Coronary artery (tissue), 2 donors: ENCODE measurements at places on chromosomes 5 and 9.
A peak's percentile ranks its signal among the peaks of the same experiment; 100 is the strongest.

DNA sequence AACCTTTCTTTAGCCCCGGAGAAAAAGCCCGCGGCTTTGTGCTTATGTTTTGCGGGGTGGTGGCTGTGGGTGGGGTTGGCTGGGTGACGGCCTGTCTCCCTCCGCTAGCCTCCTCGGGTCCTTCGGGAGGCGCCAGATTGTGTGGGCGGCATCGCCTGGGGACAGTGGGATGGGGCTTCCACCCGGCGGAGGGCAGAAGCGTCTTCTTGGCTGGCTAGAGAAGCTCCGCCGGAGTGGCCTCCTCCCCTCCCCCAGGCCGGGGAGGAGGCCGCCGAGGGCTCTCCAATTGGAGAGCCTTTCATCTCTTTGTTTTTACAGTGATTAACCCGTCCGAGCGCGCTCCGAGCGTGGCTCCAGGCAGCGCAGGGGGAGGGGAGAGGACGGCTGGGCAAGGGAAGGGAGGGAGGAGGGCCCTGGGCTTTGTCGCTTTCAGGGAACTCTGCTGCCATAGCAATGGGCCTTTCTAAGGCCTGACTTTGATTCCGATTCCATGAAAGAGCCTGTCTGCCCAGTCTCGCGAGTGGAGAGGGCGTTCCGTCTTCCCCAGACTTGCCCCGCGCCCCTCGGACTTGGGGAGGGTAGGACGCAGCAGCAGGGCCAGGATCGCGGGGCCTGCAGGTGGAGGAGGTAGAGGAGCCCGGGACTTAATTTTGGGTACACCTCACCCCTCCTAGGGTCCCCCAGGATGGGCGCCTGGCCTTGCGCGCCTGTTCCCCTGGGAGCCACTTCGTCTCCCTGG, 36.7 kb upstream of the TIFAB start:
- DNase-seq, result peak; percentile 72

- DNase-seq, result no peak
Observed at GRCh38 chr9:34372467-34373011, 4.2 kb downstream of the MYORG start.

- DNase-seq, result no peak
Observed at GRCh38 chr5:62283861-62284260, 22.1 kb upstream of the KIF2A start.

DNA sequence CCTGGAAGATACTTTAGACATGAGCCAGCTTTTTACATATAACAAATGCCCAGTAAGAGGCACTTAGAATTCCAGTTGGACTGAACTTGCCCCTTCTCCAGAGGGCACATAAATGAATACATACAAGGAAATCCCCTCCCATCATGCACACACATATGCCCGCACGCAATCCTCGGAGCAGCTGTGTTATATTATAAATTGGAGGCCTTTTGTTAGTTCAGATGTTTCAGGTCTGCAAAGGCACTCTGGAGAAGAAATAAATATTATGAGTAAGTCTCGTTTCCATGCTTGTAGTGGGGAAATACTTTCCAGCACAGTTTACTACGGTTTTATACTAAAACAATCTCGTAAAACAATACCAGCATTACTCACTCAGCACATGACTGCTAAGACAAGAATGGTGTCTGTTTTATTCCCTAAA, 17.6 kb upstream of the MUSK start:
- no peak for DNase-seq

- DNase-seq, result no peak
Observed at GRCh38 chr9:134405527-134405926, 79.3 kb downstream of the RXRA start.

- DNase-seq, result no peak
Observed at GRCh38 chr9:104987743-104988142, 59.8 kb upstream of the ABCA1 start.

GRCh38 chr5:16412556-16412955, 53.0 kb downstream of the ZNF622 start:
- DNase-seq, result no peak

- no peak for DNase-seq
Observed at GRCh38 chr9:118961857-118962256, 407.4 kb downstream of the BRINP1 start.

DNA sequence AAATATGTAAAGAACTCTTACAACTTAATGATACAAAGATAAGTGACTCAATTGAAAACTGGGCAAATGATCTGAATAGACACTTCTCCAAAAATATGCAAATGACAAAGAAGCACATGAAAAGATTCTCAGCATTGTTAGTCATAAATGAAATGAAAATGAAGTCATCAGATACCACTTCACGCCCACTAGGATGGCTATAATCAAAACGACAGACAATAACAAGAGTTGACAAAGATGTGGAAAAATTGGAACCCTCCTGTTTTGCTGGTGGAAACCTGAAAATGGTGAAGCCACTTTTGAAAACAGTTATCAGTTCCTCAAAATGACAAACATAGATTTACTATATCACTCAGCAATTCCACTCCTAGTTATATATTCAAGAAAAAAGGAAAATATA, 7.9 kb upstream of the SYK start:
- DNase-seq, result no peak

- peak; percentile 80 for DNase-seq
Observed at GRCh38 chr9:94780516-94780950, 54.0 kb downstream of the AOPEP start.

DNA sequence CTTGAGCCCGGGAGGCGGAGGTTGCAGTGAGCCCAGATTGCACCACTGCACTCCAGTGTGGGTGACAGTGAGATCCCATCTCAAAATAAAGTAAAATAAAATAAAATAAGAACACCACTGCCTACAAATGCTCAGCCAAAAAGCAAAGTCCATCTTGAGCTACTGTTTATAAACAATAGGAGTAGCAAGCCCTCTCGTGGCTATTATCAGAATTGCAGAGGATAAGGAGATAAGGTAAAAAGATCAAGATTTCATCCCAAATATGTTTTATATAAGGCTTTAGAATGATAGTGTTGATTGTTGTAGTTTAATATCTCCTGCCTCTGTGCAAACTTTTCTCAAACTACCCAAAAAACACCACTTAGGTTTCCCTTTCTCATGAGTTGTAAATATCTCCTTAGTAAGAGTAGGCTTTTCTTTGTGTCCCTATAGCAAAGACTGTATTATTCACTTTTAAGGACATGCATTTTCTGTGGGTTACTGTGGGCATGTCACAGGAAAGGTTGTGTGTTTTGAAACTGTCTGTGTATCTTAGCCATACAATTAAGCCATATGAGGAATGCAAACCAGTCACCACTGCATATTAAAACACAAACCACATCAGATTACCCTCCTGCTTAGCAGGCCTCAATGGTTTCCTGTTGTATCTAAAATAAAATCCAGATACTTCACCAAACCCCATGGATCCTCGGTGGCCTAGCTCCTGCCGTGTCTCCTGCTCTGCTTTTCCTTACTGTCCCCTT, 31.8 kb upstream of the CKS2 start:
- no peak for DNase-seq

DNA sequence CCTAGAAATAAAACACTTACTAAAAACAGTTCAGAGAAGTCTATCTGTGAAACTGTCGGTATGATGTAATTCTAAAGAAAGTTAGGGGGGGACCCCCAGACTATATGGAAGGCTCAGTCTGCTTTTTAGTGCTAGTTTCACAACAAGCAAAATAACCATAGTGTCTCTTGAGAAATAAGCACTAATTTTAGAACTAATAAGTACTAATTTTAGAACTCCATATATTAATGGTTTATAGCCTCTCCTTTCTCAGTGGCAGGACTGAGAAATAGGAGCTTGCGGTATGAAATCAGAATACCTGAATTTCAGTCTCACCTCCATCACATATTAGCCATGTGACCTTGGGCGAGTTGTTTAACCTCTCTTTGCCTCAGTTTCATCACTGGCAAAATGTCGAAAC, 1.4 kb upstream of the PHF24 start:
- no peak for DNase-seq

- DNase-seq, result no peak
Observed at GRCh38 chr9:123129423-123129822, 96.0 kb downstream of the GPR21 start.

- DNase-seq, result no peak
Observed at GRCh38 chr5:79827159-79827629, 137.6 kb downstream of the CMYA5 start.

DNA sequence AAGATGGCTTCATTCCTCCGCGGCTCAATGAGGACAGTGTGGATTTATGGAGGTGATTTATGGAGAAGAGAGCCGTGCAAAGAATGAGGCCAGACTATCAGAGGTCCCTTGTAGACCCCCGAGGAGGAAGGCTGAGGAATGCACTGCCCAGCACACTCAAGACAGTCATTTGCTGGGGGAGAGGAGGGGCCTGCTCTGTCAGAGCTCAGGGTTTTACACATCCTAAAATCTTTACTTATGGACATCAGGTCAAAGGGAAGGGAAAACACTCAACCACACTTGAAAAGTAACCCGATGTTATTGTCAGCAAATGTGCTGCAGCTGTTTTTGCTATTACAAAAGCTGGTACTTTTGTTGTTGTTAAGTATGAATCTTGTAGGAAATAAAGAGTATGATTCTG, 289.5 kb downstream of the SLIT3 start:
- DNase-seq, result no peak

- DNase-seq, result no peak
Observed at GRCh38 chr5:10333154-10334006, 20.1 kb upstream of the MARCHF6 start.

GRCh38 chr5:56080375-56081052, 85.8 kb upstream of the IL6ST start:
- no peak for DNase-seq

GRCh38 chr5:171475596-171475995, 56.1 kb downstream of the FGF18 start:
- DNase-seq, result no peak

GRCh38 chr5:110054240-110054639, 364.5 kb downstream of the MAN2A1 start:
- DNase-seq, result no peak

DNA sequence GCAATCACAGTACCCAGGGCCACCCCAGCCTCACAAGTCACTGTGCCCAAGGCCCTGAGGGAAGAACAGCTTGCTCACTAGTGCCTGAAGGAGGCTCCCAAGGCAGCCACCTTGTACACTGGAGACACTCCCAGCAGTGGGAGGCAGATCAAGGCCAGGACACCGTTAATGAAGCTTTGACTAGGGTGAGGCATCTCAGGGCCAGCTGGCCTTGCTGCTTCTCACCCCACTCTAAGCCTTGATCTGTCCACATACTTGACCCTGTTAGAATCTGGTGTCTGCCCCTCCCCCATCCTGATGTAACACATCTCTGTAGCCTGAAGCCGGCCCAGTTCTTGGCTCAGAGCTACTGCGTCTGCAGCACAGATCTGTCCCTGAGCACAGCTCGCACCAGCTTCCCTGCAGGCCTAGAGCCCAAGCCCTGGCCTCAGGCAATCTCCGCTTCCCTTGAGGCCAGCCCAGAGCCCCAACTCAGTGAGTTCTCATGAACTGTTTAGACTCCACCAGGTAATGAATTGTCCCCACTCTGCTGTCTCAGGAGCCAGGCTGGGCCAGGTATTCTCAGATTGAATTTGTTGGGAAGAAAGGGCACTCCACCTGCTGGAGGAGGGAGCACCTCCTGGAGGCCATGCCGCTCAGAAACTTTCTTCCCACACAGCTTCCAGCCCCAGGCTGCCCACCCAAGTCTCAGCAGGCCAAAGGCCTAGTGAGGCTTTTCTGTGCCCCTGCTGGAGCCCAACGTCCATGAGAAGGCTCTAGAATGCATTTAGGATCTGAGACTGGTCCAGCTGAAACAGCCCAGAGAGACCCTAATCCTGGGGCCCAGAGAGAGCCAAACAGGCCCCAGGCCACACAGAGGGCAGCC, 13.4 kb upstream of the JADE2 start:
- no peak for DNase-seq

- DNase-seq, result no peak
Observed at GRCh38 chr9:81993656-81994055, 5.1 kb downstream of the SPATA31D1 start.

DNA sequence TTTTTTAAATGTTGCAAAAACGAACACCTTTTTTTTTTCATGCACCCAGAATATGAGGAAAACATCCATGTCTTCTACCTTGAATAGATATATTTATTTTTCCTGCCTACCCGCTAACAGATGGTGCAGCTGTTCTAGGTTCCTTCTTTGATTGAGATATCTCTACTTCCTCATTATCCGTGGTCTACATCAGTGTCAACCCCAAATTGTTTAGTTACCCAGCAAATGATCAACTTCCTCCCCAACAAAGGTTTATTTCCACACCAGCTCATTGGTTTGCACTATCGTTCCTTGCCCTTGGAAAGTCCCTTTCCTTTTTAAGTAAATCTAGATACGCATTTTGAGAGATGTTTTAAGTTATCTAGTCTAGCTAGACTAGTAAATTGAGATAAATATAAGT, 166.4 kb downstream of the PRR16 start:
- no peak for DNase-seq

GRCh38 chr5:65268525-65268924, 213.2 kb downstream of the ADAMTS6 start:
- DNase-seq, result no peak

DNA sequence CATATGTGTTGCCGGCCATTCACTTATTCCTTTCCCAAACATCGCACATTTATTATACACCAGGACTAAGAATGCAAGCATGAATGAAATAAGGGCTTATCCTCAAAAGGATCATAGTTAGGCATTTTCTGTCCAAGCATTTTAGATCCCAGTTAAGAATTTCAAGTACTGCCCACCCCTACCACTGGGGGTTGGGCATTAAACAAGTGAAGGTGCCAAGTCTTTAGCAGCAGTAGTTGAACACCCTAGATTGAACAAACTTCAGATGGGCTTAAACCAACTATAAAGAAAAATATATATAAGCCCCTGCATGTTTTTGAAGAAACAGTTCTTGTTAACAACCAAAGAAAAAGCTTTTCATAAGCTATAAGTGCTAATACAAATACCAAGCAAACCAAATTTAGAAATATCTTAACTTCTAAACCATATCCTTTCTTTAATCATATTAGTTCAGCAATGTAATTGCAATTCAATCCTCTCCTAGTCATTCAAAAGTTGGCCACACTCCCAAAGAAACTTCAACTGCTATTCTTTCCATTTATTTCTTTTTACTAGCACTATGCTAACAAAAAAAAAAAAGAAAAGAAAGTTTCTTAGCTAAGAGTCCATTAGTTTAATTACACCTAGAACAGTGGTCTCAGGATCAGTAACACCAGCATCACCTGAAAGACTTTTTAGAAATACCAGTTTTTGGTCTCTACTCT, 149.8 kb downstream of the MLLT3 start:
- no peak for DNase-seq

- peak; percentile 81 for DNase-seq
Observed at GRCh38 chr5:160118349-160119141, 705 bp downstream of the PWWP2A start.

DNA sequence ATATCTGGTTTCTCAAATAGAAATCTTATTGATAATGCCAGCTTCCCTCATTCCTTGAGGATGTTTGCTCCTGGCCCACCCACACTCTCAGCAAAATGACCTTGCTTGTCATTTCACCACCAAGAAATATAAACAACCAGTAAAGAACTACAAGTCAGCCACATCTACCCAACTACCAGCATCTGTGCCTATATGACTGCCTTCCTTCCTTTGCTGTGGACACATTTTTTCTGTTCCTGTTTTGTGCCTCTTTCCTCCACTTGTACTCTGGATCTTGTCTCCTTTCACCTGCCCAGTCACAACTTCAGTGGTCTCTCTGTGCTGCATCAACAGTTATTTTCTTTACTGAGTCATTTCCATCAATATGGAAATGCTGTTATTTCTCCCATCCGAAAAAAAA, 20.3 kb downstream of the KIF2A start:
- no peak for DNase-seq
